ENCODE measurements at places on chromosomes 12 and 14.

DNA sequence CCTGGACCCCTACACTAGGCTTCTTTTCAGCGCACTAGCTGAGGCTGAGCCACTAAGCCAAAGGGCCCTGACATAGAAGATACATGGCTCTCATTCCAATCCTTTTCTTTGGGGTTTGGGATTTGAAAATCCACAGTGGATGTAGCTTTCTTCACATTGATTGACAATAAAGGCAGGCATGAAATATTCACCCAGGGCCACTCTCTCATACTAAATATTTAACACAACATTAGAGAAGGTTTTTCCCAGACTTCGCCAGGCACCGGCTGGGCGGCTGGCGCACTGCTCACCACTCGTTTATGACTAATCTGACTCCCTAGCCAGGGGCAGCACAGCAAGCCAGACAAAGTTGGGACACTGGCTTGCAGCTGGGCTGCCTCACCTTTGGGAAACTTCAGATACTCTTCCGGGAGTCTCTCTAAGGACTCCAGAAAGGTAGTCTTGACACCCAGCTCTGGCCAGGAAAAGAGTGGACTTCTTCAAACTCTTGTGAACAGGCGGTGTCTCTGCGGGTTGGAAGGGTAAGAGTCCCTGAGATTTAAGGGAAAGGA lies 699 bp upstream of the HOXC11 start:
- DNase-seq, result no peak

- no peak for DNase-seq
Observed at GRCh38 chr12:75672200-75672599, 160.8 kb upstream of the KRR1 start.

DNA sequence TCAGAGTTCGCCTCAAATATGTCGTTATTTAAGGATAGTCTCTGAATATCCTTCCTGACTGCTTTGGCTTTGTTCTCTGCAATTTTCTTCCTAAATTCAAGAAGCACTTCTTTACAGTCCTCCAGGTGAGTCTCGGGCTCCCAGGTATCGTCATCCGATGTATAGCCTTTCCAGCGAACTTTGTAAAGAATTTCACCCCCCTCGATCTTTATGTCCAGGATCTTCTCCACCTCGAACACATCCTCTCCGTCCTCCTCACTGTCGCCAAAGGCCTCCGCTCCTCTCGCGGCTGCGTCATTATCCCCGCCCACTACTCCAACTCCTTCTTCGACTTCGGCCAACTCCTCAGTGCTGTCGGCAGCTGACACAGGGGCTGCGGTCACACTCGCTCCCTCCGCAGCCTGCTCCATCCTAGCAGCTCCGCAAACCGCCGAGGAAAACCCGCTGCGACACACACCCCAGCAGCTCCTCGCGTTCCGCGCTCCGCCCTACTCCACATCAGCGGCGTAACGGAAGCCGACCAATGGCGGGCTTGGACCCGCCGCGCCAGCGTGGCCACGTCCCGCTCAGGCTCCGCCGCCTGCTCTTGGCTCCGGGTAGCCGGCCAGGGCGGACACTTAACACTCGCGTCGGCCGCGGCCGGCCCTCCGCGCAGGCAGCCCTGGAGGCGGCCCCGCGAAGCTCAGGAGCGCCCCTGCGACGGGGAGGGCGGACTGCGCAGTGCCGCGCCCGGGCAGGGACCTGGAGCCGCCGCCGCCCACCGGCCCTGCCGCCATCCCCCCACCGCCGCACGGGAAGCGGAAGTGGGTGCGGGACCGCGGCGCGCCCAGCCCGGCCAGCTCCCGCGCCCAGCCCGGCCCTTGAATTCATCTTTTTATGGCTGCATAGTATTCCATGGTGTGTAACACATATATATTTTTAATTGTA lies 4.1 kb downstream of the CD163L1 start:
- DNase-seq, result no peak

DNA sequence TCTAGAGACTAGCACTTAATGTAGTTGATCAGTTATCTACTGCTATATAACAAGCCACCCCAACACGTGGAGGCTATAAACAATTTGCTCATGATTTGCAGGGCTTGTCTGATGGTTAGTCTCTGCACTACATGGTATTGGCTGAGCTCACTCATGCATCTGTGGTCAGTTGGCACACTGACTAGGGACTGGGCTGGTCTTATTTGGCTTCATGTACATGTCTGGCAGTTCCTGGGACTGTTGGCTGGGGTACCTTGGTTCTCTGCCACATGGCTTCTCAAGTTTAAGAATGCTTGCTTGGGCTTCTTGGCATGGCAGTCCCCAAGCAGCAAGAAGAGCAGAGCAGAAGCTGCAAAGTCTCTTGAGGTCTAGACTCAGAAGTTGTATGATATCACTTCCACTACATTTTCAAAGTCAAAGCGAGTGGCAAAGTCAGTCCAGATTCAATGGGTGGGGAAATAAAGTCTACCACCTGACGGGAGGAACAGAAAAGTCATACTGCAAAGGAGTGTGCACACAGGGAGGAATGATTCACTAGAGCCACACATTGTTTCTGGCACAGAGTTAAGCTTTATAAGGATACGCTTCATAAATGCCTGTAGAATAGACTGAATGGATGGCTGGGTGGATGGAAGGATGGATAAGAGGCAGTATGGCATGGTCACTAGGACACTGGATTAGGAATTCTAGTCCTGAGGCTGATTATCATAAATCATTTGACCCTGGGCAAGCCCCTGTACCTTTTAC lies 44.8 kb upstream of the PTHLH start:
- DNase-seq, result no peak

DNA sequence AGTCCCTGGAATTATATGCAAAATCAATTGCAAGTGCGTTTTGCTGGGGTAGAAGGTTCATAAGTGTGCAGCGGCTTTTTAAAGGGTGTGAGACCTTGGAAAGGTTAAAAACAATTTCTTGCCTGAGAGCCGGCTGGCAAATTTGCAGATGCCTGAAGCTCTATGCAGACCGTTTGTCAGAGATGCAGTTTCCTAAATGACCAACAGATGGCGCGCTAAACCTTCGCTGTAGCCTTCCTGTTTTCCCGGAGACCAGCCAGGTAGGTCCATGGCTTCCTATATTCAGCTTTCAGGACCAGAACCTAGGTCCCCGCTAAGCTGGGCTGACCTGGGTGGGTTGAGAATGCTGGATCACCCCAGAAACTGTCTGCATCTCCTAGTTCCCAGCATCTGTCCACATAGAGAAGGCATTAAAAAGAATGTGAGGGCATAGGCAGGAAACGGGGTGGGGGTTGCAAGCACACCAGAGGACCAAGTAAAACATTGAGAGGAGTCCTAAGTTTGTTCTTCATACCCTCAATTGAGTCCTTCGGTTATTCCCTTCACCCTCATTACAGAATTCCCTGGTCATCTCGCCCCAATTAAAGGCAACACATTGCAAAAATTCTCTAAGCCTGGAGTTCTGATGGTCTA lies 5.7 kb upstream of the NOS1 start:
- DNase-seq, result peak; percentile 79

DNA sequence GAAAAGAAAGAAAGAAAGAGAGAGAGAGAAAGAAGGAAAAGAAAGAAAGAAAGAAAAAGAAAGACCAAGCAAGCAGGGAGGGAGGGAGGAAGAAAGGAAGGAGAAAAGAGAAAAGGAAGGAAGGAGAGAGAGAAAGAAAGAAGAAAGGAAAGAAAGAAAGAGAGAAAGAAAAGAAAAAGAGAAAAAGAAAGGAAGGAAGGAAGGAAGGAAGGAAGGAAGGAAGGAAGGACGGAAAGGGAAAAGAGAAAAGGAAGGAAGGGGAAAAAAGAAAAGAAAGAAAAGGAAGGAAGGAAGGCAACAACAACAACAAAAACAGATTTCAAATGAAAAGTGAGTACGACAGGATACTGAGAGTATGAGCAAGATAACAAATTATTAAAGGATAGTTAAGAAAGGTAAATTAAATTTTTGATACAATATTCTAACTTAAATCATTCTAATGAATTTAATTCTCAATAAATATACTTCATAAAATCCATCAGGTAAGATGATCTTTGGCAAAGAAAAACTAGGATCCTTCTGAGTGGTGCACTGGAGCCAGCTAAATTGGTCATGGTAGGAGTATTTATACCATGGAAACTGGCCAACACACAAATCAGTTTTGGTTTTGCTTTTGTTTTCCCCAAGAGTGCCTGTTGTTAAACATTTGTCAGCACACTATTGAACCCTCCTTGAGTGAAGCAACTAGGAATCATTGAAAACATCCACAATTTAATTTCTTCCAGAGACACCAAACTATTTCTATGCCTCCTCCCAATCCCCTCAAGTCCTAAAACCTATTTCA lies 56.1 kb upstream of the DYRK2 start:
- no peak for DNase-seq

DNA sequence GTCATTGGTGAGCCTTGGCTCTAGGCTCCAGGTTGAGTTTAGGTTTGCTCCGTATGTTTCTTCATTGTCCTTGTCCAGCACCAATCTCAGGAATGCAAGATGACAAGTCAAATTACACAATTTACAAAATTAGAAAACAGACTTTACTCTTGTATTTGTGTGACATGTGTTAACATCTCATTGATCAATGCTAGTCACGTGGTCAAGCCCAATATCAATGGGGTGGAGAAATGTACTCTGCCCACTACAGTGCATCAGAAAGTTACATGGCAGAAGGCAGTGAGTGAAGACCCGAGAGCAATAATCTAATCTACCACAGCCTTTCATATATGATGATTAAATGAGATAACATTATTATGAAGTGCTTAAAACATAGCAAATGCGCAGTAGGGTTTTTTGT lies 94.8 kb downstream of the ETNK1 start:
- no peak for DNase-seq

GRCh38 chr14:100826391-100827100 lies 628 bp downstream of the MEG3 start:
- no peak for DNase-seq

DNA sequence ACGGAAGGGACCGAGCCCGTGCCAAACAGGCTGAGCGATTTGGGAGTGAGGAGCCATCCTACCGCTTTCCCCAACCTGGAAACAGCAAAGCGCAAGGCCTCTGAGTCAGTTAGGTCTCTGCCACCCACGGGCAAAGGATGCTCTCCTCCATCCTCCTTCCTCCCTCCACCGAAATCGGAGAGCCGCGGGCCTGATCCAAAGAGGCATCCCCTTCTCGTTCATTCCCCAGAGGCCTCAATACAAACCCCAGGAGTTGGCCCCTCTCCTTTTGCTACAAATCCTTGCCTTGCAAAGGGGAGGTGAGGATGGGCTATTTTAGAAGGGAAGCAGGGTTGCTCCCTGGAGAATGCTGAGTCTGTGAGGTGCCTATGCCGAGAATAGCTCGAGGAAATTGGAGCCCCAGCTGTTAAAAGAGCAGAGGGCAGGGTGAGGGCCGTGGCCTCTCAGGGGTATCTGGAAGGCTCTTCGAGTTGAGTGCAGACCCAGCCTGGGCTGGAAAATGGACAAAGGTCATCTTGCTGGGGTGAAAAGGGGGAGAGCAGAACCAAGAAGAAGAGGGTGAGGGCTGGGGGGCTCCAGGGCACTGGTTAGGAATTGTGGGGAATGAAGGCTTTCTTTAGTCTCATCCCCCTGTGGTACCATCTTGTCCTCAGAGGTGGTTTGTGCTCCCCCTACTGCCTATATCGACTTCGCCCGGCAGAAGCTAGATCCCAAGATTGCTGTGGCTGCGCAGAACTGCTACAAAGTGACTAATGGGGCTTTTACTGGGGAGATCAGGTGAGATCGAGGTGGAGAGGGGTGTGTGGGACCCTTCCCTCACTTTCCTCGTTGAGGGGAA lies 1.1 kb downstream of the TPI1 start:
- DNase-seq, result no peak

GRCh38 chr12:59030415-59030814 lies 110.1 kb upstream of the LRIG3 start:
- DNase-seq, result no peak

Measured in sciatic nerve (tissue), 2 donors.